Hematopoietic multipotent progenitor cell treated with erythropoietin and hydrocortisone succinate and interleukin-3 and kit ligand, for 17 days (in vitro differentiated cells): ENCODE measurements at places on chromosomes 7 and 10.
A peak's percentile ranks its signal among the peaks of the same experiment; 100 is the strongest.

DNA sequence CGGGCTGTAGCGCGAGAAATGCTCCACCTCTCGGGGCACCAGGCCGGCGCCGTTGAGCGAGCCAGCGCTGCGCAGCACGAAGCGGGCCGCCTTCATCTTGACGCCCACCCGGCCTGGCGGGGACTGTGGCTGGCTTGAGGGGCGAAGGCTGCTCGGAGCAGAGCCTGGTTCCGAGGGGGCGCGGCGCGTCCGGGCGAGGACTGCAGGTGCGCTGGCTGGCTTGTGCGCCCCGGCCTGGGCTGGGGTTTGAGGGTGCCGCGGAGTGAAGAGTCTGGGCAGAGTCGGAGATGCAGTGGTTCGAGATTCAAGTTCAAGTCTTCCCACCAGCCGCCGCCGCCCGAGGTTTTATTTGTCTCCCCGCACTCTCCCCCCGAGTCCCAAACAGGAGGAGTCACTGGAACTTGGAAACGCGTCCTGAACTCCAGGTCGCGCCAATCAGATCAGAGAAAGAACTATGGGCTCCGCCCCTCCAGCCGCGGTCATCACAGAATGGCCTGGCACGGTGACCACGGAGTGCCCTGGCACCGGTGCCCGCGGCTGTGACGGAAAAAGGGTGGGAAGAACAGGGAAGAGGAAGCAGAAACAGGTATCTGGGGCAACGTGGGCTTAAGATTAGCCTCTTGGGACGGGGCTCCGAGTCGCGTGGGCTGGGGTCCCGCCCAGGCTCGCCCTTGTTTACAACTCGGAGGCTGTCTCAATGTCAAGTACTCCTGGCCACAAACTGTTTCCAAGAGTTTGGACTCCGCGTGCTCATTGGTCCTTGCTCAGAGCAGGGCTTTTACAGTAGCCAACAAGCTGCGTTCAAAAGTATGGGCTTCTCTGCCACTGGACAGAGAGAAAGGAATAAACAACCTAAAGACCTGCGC lies at the start of gene PDK4:
Gene PDK4, minus strand, starts transcription at position 319 of the 866 bp plus-strand sequence. Its CDS starts 223 bp downstream, at position 96.
- DNase-seq: no peak

- DNase-seq: no peak
Measured at GRCh38 chr7:45699015-45699309, 124.8 kb downstream of the ADCY1 start.

DNA sequence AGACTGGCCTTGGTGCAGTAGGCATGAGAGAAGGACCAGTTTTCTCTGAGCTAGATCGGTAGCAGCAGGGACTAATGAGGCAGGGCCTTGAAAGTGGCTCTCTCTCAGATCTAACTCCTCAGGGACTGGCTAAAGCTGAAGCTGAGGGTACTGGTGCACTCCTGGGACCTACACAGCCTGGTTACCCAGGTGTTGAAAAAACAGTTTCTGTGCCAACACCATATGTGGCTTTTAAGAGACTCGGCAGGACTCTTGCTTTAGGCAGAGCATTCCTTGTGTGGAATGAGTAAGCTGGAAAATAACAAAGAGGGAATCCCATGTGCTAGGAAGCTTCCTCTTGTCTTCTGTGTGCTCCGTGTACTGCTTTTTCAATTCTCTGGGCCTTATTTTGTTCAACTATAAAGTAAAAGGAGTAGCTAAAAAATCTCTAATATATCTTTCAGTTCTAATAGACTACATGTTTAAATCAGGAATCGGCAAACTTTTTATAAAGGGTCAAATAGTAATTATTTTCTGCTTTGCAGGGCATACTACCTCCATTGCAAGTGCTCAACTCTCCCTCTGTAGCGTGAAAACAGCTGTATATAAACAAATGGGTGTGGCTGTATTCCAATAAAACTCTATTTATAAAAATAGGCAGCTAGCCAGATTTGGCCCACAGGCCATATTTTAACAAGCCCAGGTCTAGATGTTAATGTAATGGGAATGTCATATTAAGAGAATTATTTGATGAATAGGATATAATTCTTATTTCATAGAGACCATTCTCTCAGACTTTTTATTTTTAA lies 186.1 kb upstream of the KAT6B start:
- no peak for DNase-seq

DNA sequence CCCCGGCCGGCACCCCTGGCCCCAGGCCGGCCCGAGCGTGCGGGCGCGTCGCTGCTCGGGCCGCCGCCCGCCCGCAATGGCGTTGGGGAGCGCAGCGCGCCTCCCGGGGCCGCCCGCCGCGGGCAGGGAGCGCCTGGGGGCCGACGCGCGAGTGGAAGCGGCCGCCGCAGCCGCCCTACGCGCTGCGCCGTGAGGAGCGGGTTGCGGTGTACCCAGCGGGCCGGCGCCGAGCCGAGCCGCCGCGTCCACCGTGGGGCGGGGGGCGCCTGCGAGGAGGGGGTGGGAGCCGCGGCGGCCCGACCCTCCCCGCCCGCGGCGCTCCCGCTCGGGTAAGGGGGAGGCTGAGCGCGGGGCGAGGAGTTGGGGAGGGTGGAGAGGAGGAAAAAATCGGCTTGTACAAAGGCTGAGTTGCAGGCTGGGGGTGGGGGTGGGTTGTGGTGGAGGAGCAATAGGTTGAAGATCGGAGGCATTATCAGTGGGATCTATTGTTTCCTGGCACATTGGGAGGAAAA lies 473 bp downstream of the PPP1R9A start:
- no peak for DNase-seq

DNA sequence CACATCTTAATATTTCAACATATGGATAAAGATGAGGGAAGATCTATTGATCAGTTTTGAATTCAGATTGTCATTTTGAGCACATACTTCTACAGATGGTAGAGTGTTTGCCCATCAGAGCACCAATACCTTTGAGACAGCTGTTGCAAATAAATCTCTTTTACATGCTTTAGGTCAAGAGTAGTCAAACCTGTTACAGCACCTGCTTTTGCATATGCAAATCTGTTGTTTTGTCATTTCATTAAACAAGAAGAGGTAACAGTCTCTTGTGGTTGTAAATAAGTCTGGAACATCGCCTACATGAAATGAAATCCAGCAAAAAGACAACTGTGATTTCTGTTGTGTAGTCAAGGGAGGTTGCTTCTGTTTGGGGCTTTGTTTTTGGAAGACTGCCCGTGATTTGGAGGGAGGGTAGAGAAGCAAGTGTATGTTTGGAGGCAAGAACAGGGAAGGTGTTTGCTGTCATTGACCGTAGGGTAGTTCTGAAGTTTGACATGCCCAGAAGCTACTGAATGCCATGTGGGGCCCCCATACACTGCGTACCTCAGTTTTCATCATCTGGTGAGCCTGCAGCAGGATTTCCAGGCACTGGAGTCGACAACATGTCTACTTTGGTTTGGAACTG lies 233.6 kb upstream of the PPP1R3A start:
- no peak for DNase-seq

- DNase-seq: no peak
Measured at GRCh38 chr7:14104861-14105260, 115.4 kb upstream of the ETV1 start.

DNA sequence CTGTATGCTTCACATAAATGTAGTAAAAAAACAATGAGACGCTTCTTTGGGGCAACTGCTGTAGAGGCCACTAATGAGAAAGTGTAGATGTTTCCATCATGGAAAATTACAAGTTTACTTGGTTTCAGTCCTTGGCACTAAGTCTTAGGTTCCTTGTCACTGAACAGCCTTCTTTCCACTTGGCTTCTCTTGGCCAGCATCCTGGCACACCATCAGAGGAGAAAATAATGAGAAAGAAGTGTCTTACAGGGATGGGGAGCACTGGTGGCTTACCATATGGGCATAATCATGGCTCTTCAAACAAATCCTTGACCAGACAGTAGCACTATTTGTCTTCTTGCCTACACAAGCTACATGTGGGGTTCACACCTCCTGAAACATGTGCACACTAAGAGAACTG lies 22.5 kb upstream of the SH3PXD2A start:
- DNase-seq: no peak

DNA sequence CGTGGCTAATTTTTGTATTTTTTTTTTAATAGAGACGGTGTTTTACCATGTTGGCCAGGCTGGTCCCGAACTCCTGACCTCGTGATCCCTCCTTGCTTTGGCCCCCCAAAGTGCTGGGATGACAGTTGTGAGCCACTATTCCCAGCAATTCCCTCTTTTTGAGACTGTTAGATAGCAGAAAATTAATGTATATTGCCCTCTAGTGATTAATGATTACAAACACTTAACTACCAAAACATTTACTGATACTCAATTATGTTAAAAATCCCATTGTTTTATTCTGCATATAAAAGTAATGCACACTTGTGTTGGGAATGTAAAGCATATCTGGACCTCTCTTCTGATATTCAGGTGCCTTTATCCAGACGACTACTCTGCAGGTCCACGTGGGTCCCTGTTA lies 41.2 kb upstream of the COBL start:
- no peak for DNase-seq

DNA sequence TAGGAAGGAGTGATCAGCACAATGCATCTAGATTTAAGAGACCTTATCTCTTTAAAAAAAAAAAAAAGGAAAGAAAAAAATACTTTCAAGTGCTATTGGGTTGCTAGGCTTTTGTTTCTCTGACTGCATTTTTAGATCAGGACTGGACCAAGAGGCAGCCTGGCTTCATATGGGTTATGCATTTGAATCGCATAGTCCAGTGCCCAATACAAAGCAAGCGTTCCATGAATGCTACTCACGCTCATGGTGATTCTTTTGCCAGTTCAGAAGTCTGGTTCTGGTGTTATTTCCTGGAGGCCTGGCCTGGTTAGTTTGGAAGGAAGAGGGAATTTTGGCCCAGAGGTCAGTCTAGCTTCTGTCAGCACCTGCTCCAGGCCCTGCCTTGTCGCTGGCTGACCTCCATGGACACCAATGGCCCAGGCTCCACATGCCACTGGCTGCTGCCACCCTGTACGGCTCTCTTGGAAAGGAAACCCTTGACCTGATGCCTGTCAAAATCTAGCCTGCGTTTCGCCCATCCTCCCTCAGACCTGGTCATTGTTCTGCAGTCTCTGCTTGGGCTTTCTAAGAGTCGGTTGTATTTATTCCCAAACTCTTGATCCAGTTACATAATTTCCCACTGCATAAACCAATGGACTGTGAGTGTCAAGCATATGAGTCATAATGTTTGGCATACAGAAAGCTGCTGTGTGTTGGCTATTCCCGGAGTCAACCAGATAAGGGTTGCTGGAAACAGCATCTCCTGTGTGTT lies 74.3 kb upstream of the MKX start:
- no peak for DNase-seq

GRCh38 chr7:154916381-154916780 lies 86.5 kb downstream of the PAXIP1 start:
- no peak for DNase-seq

GRCh38 chr10:51272555-51272954 lies 198.3 kb downstream of the PRKG1 start:
- no peak for DNase-seq

- no peak for DNase-seq
Measured at GRCh38 chr10:1411451-1411850, 325.9 kb downstream of the ADARB2 start.

DNA sequence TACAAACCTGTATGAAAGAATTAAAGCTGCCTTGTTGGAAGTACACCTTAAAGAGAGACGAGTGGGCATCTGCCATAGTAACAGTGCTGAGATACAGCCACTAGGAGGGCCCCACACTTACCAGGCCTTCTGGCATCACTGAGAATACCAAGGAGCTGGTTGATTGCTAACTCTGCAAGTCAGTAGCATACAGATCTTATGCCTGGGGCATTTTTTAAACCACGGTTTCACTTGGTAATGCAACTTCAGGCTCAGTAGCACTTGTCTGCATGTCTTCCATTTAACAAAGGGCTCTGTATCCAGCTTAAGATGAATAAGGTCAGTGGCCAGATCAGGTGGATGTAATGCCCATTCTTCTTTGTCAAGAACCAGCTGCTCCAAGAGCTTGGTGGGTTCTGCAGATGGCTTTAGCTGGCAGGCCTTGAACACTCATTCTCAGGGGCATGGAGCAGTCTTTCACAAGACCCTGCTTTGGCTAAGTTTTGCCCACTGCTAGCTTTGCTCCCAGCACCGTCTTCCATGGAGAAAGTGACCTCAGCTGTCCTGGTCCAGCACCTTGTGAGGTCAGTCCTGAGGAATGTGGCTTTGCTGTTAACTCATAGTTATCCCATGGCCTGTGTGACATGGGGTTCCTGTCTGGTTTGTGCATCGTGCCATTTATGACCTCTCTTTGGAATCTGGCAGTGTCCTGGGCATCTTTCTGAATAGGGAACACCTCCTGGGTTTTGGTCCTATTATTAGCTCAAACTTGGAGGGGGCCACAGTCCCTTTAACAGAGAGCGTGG lies 68.1 kb downstream of the BMPER start:
- no peak for DNase-seq

- DNase-seq: no peak
Measured at GRCh38 chr7:150446288-150446938, 4.0 kb upstream of the GIMAP8 start.

DNA sequence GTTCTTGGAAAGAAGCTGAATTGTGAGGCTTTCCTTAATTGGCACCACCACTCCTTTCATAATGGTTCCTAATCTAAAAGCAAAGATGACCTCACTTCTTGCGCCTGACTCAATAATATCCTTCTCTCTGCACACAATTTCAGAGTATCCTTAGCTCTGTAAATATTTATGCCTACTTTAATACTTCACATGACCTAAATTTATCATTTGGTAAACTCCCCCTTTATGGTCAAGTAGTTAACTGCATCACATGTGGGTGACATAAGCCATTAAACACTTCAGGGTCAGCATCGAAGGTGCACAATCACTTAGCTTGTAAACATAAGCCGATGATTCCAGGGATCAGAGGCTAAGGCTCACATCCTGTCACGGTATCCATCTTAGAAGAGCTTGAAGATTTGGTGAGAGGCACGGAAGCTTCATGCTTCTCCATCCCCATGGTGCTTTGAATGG lies 7.3 kb upstream of the RHOBTB1 start:
- no peak for DNase-seq

- peak; percentile 47 for DNase-seq
Measured at GRCh38 chr7:141649865-141650634, 51.9 kb downstream of the DENND11 start.

- DNase-seq: no peak
Measured at GRCh38 chr7:16046041-16046440, 359.6 kb upstream of the MEOX2 start.

- DNase-seq: no peak
Measured at GRCh38 chr7:48298779-48299178, 127.5 kb downstream of the ABCA13 start.

- no peak for DNase-seq
Measured at GRCh38 chr7:85213500-85213899, 26.6 kb upstream of the SEMA3D start.

DNA sequence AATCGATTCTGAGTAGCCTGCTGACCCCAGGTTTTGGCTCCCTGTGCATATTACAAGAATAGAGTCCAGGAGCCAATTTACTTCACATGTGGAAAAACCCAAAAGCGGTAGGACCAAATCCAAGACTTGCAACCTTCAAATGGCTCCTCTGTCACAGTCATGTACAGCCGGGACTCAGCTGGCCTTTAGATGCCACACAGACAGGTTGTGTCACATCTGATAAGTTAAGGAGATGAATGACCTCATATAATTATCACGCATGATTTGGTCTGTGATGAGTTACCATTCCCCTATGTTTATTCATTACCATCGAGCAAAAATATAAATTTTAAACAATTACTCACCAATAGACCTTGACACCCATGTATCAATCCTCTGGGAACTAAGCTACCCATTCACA lies 14.2 kb downstream of the CACNA2D1 start:
- DNase-seq: no peak
